ENCODE measurements at places on chromosomes 16 and 17.

GRCh38 chr17:6455321-6455705 is 11.1 kb downstream of the PIMREG start:
- no peak for DNase-seq

DNA sequence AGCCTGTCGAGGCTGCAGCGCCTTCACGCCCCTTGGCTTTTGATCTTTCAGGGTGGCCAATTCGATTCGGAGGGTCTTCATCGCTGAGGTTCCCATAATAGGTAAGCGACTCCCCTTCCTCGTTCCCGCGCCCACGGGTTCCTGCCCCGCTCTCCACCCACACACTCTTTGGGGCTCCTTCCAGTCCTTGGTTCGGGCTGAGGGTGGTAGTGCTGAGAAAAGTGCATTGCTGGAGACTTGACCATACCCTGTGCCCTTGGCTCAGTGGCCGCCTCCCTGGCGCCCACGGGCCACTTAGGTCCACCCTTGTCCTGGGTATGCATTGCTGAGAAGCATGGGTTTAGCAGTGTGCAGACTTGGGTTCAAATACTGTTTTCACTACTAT is 491 bp downstream of the POLR2C start:
- DNase-seq, result no peak

- no peak for DNase-seq
Measured at GRCh38 chr17:63984236-63984635, 11.5 kb upstream of the SCN4A start.

GRCh38 chr16:518858-519257 is 8.7 kb upstream of the CAPN15 start:
- DNase-seq, result no peak

- DNase-seq, result no peak
Measured at GRCh38 chr17:60089096-60089806, 10.5 kb upstream of the HEATR6 start.

GRCh38 chr16:87661561-87661960 is 59.3 kb downstream of the JPH3 start:
- no peak for DNase-seq

GRCh38 chr17:9479964-9480363 is 95.7 kb downstream of the STX8 start:
- DNase-seq, result no peak

- no peak for DNase-seq
Measured at GRCh38 chr17:36030956-36031355, 13.2 kb upstream of the CCL23 start.

GRCh38 chr17:43755389-43755875 is 3.2 kb downstream of the SOST start:
- no peak for DNase-seq

GRCh38 chr16:68700120-68700519 is 37.0 kb upstream of the CDH1 start:
- no peak for DNase-seq

- no peak for DNase-seq
Measured at GRCh38 chr16:67764158-67764667, 42.1 kb downstream of the RANBP10 start.

DNA sequence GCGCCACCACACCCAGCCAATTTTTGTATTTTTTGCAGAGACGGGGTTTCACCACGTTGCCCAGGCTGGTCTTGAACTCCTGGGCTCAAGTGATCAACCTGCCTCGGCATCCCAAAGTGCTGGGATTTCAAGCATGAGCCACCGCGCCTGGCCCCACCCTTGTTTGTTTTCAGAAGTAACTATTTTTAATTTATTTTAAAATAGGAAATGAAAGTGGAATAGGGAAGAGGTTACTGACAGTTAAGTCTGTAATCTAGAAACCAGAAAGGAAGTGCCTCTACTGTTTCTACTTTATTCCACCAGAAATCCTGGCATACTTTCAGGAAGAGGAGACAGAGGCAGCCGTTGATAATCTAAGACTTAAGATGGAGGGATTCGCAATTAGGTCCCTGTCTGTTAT is 225.6 kb downstream of the TANC2 start:
- DNase-seq, result no peak

DNA sequence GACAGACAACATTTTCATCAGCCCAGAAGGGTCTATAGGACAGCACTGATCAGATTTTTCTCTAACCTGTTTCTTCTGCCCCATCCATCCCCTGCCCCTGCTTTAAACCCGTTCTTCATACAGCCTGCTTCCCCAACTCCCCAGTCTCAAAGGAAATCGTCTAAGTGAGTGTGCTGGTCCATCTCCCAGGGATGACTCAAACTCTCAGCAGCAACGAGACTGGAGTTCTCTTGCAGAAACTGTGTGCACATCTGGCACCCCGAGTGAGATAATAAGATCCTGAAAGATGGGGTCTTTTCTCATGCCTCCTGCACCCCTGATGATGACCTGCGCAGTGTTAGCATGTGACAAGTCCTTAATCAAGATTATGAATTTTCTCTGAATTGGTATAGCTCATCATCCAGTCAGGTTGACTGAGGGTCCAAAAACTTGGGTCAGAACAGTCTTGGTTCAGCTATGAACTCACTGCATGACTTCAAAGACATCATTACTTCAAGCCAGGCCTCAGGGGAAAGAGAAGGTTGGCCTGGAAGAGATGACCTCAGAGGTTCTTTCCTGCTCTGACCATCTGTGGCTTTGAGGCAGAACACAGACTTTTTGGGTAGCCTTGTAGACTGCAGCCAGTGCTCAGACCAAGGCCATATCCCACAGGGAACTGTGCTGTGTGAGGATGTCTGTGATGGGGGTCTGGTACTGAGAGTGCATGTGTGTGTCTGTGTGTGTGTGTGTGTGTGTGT is 117.9 kb downstream of the SPACA3 start:
- no peak for DNase-seq

- DNase-seq, result no peak
Measured at GRCh38 chr16:67694611-67695010, 24.5 kb downstream of the GFOD2 start.

- no peak for DNase-seq
Measured at GRCh38 chr17:32878211-32878610, 1.3 kb upstream of the MYO1D start.

GRCh38 chr17:3712811-3713463 is 10.8 kb upstream of the HASPIN start:
- no peak for DNase-seq

DNA sequence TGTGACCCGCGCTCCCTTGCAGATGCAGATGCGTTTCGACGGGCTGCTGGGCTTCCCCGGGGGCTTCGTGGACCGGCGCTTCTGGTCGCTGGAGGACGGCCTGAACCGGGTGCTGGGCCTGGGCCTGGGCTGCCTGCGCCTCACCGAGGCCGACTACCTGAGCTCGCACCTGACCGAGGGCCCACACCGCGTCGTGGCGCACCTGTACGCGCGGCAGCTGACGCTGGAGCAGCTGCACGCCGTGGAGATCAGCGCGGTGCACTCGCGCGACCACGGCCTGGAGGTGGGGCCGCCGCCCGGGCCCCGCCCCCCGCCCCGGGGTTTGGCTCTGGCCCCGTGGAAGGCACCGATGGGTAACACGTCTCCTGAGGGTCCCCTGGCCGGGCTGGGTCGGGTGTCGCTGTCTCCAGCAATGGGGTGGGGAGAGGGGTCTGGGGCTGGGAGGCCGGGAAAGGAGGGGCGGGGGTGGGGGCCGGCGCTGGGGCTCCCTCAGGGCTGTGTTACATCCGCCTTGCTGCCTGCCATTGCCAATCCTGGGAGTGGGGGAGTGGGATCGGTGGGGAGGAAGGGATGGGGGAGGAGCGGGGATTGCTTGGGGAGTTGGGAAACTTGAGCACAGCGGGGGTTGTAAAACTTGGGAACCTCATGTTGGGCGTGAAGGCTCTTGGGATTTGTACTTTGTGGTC is 737 bp downstream of the NUDT16L1 start:
- no peak for DNase-seq

DNA sequence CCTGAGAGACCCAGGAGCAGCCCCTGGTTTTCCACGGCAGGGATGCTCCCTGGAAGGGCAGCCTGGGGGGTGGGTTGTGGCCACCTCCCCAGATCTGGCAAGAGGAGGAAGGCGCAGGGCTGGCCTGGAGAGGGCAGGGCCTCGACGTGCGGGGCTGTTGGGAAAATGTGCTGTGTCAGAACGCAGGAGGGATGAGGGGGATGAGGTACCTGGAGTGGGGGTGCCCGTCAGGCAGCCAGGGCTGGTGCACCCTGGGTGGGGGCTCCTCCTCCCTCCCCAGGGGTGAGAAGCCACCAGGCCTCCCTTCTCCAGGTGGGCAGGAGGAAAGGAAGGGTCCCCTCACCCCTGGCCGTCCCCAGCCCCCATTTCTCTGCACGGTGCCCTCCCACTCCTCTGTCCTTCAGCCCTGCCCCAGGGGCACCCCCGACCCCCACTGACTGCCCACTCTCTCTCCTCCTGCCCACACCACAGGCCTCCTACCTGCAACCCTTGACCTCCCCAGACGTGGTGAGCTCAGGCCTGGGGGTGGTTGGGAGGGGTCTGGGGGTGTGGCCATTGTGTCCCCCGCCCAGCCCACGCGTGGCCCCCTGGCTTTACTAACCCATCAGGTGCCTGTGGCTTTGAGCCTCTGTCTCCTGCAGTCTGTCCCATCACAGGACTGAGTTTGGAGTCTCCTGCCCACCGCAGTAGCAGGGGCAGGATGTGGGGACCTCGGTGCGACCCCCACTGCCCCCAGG is 39.6 kb downstream of the BAHCC1 start:
- no peak for DNase-seq

GRCh38 chr17:8056976-8057625 is 18.2 kb downstream of the ALOX15B start:
- no peak for DNase-seq

- DNase-seq, result no peak
Measured at GRCh38 chr17:67157732-67158639, 87.0 kb downstream of the HELZ start.

DNA sequence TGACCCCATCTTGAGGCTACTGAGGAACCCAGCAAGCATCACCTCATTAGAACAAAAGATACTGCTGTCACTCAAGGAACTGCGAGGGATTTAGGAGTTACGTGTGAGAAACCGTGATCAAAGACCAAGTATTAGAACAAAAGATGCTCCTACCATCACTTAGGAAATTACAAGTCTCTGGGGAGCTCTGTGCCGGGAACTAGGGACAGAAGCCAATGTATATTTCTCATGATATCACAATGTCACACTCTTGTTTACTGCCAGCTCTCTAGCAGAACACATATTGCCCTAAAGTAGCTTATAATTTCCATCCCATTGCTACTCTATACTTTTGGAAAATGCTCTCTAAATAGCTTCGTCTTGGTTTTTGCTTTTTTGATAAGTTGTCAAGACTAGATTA is 214.5 kb downstream of the HS3ST3A1 start:
- no peak for DNase-seq

GRCh38 chr16:65773301-65773874 is 593.1 kb upstream of the CDH5 start:
- DNase-seq, result no peak

DNA sequence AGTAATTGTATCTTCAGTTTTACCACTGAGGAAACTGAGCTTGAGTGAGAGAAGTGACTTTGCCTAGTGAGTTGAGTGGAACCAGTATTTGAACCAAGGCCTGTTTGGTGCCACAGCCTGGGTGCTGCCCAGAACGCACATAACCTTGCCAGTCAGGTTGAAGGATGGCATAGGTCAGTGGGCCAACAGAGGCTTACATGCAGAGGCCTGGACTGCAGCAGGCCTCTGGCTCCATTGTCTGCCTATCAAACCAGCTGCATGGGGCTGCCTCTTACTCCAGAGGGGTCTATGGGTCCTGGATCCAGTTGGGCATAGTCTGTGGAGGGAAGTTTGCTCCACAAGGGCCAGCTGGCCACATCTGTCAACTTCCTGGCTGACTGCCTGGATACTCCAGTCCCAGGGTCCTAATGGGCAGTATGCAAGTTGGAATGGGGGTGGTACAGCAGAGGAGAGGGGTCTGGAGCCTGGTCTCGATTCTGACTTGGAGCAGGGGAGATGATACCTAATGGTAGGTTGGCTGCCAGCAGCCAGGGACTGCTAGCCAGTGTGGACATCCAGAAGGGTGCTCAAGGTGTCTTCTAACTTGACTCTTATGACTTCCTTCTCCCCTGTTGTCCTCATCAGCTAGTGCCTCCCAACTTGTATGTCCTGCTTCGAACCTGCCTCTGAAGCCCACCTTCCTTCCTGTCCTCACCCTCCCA is 11.1 kb upstream of the RNF112 start:
- DNase-seq, result no peak

- DNase-seq, result no peak
Measured at GRCh38 chr17:42920106-42920900, 19.7 kb downstream of the G6PC1 start.

DNA sequence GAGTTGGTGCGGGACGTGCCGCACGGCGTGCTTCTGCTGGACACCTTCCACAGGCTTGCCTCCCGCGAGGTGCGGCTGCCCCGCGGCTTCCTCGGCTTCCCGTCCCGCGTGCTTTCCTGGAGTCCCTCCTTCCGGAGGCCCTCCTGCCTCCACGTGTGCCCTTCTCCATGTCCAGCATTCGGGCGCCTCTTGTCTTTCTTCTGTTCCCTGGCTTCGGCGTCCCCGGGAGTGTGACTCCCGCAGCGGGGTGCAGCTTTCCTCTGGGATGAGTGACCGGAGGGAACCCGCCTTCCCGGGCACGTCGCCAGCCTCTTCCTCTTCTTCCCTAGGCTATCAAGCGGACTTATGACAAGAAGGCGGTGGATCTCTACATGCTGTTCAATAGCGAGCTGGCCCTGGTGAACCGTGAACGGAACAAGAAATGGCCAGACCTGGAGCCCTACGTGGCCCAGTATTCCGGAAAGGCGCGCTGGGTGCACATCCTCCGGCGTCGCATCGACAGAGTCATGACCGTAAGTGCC is 23.0 kb downstream of the DNAH2 start:
- no peak for DNase-seq

DNA sequence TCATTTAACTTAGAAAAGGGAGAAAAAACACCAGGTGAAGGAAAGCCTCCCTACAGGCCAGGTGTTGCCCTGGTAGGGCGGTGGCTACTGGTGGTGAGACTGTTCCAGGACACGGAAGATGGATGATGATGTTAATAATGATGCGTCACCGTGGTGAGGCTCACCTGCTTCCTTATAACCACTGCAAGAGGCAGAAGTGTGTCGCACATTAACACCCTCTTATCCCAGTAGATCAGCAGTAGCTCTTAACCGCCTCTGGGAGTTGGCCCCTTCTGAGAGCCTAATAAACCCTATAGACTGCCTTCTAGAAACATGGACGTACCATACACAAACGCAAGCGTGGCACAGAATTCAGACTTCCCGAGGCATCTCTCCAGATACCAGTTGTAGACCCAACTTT is 7.8 kb downstream of the BFAR start:
- DNase-seq, result no peak

- no peak for DNase-seq
Measured at GRCh38 chr16:67429053-67429798, 1.7 kb upstream of the HSD11B2 start.

GRCh38 chr17:8649157-8650118 is 18.9 kb upstream of the MYH10 start:
- no peak for DNase-seq

GRCh38 chr16:78505036-78505435 is 405.6 kb downstream of the WWOX start:
- no peak for DNase-seq

DNA sequence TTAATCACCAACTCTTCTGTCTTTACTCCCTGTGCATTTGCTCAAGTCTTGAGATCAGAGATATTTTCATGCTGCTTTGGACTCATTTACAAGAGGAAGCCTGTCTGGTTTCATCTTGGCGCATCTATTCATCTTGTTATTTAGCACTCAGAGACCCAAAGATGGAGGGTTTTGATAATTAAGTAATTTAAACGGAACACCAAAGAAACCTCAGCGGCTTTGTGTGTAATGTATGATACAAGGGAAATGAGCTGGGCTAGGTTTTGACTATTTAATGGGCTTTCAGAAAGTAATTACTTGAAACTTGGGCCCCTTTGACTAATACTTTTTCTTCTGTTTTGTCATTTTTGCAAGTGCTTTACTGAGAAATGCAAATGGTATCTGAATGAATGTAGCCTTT is 66.2 kb upstream of the CACNG3 start:
- DNase-seq, result no peak

Measured in activated CD8-positive, alpha-beta memory T cell treated with anti-CD3 and anti-CD28 coated beads for 1 hour (primary cell).